ACHN (cell line): ENCODE measurements at places on chromosomes 6 and 20.
A peak's percentile ranks its signal among the peaks of the same experiment; 100 is the strongest.

- no peak for DNase-seq
These were observed 35.9 kb downstream of the PCSK2 start for GRCh38 chr20:17262786-17263185.

GRCh38 chr6:138454981-138455706 lies 44.1 kb downstream of the NHSL1 start:
- no peak for DNase-seq

GRCh38 chr20:10110151-10110550 lies 75.4 kb downstream of the ANKEF1 start:
- no peak for DNase-seq

DNA sequence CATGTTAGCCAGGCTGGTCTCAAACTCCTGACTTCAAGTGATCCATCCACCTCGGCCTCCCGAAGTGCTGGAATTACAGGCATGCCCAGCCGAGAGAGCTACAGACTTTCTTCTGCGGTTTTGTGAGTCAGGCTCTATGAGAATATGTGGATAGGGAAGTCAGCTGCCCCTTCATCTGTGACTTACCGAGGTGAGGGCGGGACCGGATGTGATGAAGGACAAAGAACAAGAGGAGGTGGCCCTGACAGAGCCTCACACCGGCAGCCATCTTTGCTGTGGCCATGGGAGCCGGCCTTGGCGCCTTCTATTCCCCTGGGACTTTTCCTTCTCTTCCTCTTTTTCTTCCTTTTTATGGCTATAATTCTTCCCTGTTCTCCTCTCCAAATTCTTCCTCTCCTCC lies 67.0 kb downstream of the IYD start:
- no peak for DNase-seq

DNA sequence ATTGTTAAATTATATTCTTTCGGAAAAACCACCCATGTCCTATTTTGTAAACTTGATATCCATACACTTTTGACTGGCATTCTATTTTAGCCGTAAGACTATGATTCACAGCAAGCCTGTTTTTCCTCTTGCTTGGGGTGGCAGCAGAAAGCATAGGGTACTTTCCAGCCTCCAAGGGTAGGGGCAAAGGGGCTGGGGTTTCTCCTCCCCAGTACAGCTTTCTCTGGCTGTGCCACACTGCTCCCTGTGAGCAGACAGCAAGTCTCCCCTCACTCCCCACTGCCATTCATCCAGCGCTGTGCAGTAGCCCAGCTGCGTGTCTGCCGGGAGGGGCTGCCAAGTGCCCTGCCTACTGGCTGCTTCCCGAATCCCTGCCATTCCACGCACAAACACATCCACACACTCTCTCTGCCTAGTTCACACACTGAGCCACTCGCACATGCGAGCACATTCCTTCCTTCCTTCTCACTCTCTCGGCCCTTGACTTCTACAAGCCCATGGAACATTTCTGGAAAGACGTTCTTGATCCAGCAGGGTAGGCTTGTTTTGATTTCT lies 2.1 kb upstream of the ESR1 start:
- no peak for DNase-seq

GRCh38 chr6:117624869-117625481 lies 22.7 kb upstream of the GOPC start:
- no peak for DNase-seq

- DNase-seq, result peak; percentile 48
These were observed 18.1 kb upstream of the BMP6 start for GRCh38 chr6:7707787-7708186.

GRCh38 chr20:19212821-19213502 lies 520 bp downstream of the SLC24A3 start:
- no peak for DNase-seq

GRCh38 chr6:35532126-35532525 lies 19.4 kb upstream of the TULP1 start:
- no peak for DNase-seq

- peak; percentile 21 for DNase-seq
These were observed 560.0 kb downstream of the TBC1D32 start for GRCh38 chr6:120774275-120774674.

GRCh38 chr6:150025201-150025917 lies at the start of gene RAET1L:
Gene RAET1L (minus strand): TSS chr6:150025532. CDS start chr6:150025471, 61 bp downstream.
- peak; percentile 32 for DNase-seq

DNA sequence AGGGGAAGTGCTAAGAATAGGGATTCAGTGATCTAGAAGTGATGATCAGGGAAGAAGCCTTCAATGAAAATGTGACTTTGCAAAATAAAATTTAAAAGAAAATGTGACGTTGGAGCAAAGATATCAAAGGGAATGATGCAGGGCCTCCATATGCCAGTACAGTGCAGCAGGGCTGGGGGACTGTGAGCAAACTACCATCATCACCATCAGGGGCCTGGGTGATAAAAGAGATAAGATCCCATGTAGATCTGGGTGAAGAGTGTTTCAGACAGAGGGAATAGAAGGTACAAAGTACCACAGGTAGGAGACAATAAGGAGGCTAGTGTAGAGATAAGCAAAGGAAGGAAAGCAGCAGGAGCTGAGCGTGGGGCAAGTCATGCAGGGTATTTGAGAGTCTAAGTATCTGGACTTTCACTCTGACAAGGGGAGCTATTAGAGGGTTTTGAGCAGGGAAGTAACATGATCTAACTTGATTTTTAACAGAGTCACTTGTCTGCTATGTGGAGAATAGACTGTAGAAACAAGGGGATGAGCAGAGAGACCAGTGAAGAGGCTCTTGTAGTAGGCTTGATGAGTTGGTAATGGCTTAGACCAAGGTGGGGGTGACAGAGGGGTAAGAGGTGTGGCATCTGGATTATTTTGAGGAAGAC lies 295.6 kb downstream of the ZFAND3 start:
- no peak for DNase-seq

GRCh38 chr6:95804847-95805541 lies 210.8 kb upstream of the FUT9 start:
- no peak for DNase-seq

DNA sequence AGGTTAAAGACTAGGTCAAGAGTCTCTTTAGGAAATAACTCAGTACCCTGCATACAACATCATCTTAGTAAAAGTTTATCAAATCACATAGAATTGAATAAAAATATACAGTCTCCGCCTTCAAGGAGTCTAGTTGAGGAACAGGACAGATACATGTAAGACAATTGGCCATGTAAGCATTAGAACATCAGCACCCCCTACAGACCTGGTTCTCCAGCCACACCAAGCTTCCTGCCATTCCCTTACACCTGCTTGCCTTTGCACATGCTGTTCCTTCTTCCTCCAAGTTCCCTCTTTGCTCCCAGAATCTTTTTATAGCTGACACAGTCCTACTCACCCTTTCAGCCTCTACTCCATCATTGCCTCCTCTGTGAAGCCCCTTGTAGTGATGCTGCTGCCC lies 187.8 kb upstream of the LRFN2 start:
- no peak for DNase-seq

DNA sequence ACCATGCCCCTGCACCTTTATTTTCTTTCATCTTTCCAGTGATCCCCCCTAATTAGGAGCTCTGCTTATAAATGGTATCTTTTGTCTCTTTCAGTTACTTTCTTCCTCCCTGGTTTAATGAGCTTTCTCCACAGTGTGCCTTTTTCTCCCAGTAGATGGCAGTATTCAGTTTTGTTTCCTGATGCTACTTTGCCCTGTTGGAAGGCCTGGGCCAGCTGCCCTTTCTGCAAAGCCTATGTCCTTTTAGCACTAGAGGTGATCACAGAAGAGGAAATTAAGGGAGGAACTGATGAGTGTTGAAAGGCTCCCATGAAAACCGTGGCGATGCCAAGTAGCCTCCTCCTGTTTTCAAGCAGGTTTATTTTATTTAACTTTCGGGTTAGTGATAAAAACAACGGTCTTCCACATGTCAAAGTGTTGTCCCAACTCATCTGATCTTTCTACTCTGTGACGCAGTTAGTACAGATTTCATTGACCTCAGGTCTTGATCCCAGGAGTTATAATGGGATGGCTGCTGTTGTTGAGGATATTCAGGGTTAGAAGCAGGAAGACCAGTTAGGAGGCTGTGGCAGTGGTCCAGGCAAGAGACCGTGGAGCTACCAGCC lies 184.2 kb upstream of the BMP2 start:
- DNase-seq, result peak; percentile 51
